ENCODE measurements at places on chromosomes 11 and 22.

- no peak for DNase-seq
These were observed 29.6 kb upstream of the CCDC134 start for GRCh38 chr22:41770715-41771468.

- no peak for DNase-seq
These were observed 109.8 kb downstream of the CD44 start for GRCh38 chr11:35248558-35249323.

- DNase-seq, result no peak
These were observed 39.0 kb downstream of the UVRAG start for GRCh38 chr11:75853971-75854370.

GRCh38 chr11:63845911-63846310 lies 7.0 kb downstream of the MARK2 start:
- DNase-seq, result no peak

DNA sequence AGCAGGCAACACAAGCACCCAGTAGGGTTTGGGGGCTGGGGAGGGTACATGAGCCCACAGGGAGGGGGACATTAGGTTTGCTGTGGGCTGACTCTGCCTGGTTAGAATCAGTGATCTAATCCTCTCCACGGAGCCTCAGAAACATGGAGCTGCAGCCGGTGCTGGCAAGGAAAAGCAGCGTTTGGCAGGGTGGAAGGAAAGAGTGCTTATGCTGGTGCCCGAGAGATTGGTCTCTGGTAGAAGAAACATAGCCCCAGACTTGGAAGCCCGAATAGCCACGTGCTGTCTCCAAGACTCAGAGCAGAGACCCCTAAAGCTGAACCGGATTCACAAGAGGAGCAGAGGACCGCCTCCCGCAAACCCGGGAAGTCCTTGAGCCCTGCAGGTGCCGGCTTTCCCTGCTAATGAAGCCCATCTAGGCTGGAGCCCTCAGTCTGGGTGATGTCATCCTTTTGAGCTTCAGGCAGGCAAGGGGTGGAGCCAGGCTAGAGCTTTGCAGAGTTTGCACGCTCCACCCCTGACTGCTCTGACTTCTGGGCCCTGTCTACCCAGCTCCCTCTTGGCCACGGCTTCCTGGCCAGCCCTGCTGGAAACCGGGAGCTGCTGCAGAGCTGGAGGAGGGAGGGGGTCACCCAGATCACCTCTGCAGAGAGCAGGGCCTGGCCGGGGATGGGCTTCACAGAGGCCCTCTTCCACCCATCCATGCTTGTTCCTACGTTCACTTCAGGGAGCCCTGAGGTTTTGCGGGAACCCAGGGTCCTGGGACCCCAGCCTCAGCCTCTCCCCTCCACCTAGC lies 35.0 kb upstream of the JAM3 start:
- peak; percentile 67 for DNase-seq

- DNase-seq, result no peak
These were observed 6.9 kb downstream of the SULT4A1 start for GRCh38 chr22:43855431-43855830.

GRCh38 chr22:20106205-20106848 lies 9.6 kb upstream of the RANBP1 start:
- DNase-seq, result no peak

- no peak for DNase-seq
These were observed 25.6 kb downstream of the SCUBE2 start for GRCh38 chr11:9065607-9066432.

DNA sequence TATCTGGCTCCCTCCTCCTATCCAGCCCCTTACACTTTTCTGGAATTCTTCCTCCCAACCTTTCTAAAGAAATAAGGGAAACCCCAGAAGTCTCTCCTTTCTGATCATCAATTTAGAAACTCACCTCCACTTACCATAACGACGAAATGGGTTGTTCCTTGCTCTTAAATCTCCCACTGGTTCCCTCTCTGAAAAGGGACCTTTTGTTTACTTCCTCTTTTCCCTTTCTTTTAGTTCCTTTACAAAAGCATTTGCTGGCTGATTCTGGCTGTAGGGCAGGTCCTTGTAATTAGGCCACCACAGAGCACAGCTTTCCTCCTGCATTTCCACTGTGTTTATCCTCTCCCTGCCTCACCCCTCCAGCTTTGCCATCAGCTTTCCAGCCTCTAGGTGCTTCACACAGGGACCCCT lies 12.0 kb downstream of the JAML start:
- DNase-seq, result no peak

GRCh38 chr11:69650832-69651344 lies 9.9 kb downstream of the CCND1 start:
- no peak for DNase-seq

GRCh38 chr11:105609341-105609781 lies 512 bp upstream of the GRIA4 start:
- DNase-seq, result no peak

GRCh38 chr11:76765863-76766350 lies 17.2 kb upstream of the TSKU start:
- no peak for DNase-seq

DNA sequence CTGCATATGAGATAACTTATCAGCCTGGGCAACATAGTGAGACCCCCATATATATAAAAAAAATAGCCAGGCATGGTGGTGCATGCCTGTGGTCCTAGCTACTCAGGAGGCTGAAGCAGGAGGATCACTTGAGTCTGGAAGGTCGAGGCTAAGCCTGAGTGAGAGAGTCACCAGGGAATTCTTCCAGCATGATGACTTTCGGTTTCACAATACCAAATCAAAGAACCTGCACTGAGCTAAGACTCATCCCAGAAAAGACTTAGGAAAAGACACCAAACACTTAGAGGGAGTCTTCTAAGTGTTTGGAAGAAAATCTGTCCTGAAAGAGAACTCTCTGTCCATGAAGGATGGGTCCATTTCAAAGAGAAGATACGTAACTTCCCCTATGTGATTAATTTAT lies 12.7 kb downstream of the STK33 start:
- no peak for DNase-seq

DNA sequence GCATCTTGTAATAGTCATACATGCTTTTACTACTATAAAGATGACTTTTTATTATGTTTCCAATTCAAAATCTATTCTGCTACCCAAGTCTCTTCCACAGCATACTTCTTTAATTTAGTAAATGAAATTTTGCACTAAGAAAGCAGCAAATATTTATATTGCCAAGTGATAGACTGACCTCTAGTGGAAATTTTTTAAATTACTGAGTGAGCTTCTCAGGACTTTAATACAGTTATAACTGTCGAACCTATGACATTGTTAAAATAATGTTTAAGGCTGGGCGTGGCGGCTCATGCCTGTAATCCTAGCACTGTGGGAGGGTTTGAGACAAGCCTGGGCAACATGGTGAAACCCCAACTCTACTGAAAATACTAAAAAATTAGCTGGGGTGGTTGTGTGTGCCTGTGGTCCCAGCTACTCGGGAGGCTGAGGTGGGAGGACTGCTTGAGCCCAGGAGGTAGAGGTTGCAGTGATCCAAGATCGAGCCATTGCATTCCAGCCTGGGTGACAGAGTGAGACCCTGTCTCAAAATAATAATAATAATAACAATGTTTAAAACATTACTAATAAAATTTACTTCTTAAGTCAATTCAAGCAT lies 27.3 kb downstream of the STK33 start:
- peak; percentile 10 for DNase-seq

GRCh38 chr22:46617207-46617985 lies 2.8 kb upstream of the GRAMD4 start:
- DNase-seq, result no peak

- DNase-seq, result no peak
These were observed 36.8 kb upstream of the CSTF3 start for GRCh38 chr11:33197915-33198727.

GRCh38 chr11:130524132-130524790 lies 75.8 kb downstream of the ADAMTS15 start:
- DNase-seq, result no peak

DNA sequence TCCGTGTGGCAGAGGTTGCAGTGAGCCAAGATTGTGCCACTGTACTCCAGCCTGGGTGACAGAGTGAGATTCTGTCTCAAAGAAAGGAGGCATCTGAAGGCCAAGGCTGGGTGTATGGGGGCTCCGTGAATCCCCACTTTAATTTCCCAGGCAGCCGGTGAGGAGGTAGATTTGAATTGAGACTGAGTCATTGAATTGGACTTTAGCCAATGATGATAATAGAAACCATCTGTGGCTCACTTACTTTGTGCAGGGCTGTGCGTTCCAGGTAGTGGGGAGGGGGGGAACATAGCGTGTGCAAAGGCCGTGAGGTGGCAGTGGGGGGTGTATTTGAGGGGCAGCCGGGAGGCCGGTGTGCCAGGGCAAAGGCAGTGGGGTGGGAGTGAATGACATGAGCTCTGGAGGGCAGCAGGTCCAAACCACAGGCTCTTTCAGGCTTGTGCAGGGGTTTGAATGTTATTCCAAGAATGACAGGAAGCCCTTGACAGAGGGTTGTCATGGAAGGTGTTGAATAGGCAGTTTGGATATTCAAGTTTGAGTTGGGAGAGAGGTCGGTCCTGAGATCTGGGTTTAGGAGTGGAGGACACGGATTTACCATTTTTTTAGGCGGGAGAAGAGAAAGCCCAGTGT lies 6.1 kb downstream of the ARHGAP8 start:
- peak; percentile 79 for DNase-seq

GRCh38 chr22:35752863-35753189 lies 35.2 kb downstream of the APOL5 start:
- DNase-seq, result no peak

GRCh38 chr11:4060182-4060923 lies 34.2 kb upstream of the RRM1 start:
- no peak for DNase-seq

- no peak for DNase-seq
These were observed 69.6 kb upstream of the PITPNB start for GRCh38 chr22:27988704-27989103.

- no peak for DNase-seq
These were observed 806 bp upstream of the SAAL1 start for GRCh38 chr11:18106688-18107087.

DNA sequence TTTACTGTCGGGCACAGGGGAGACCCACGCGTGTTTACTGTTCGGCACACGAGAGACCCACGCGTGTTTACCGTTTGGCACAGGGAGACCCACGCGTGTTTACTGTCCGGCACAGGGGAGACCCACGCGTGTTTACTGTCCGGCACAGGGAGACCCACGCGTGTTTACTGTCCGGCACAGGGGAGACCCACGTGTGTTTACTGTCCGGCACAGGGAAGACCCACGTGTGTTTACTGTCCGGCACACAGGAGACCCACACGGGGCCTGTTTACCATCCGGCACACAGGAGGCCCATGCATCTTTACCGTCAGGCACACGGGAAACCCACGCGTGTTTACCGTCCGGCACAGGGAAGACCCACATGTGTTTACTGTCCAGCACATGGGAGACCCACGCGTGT lies 525.1 kb downstream of the BRD1 start:
- DNase-seq, result no peak

DNA sequence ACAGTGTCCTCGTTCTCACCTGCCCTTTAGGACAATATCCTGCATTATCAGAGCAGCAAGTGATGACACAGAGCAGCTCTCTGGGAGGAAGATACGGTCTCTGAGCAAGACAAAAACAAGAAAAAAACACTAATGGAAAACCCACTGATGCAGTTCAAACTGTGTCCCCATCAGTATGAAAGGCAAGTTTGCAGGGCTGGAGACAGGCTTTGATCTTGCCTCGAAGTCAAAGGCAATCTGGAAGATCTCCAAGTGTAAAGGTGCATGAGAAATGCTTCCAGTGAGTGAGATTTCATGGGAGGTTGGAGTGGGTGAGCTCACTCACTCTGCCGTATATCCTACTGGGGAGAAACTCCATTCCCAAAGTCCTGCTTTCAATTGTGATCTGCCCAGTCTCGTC lies 157.5 kb downstream of the KIRREL3 start:
- DNase-seq, result no peak

GRCh38 chr11:12196308-12196707 lies 85.9 kb downstream of the MICAL2 start:
- DNase-seq, result no peak

GRCh38 chr11:14075118-14076078 lies 112.9 kb downstream of the SPON1 start:
- no peak for DNase-seq

GRCh38 chr22:43796567-43796966 lies 15.5 kb downstream of the EFCAB6 start:
- DNase-seq, result no peak

GRCh38 chr11:44693654-44694119 lies 33.1 kb upstream of the TSPAN18 start:
- no peak for DNase-seq

GRCh38 chr22:50600967-50601668 lies 525 bp downstream of the MAPK8IP2 start:
- DNase-seq, result no peak

- DNase-seq, result peak; percentile 18
These were observed 7.7 kb upstream of the MRGPRD start for GRCh38 chr11:68988491-68988890.

DNA sequence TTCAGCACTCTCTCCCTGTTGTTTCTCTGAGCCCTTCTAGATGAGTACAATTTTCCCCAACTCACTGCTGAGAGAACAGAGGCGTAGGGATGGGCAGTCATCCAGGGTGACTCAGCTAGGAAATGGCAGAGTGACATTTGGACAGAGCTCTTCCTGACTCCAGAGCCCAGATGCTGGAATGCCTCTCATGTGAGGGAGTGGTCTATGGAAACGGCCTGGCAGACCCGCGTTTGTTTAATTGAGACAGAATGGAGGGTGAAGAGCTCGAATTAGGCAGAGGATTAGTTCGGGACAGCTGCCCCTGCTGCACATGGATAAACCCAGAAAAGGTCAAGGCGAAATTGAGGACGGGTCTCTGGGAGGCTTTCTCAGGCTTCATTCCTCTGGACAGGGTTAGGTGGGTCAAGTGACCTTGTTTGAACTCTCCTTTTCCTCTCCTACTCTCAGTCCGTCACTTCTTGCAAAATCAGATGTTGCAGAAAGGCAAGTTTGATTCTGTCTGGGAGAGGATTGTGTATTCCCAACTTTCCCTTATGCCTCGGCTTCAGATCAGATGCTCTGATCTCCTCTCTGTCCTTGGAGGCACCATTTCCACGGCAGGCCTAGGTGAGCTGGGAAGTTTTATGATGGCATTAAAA lies 7.6 kb upstream of the LMO2 start:
- peak; percentile 22 for DNase-seq

DNA sequence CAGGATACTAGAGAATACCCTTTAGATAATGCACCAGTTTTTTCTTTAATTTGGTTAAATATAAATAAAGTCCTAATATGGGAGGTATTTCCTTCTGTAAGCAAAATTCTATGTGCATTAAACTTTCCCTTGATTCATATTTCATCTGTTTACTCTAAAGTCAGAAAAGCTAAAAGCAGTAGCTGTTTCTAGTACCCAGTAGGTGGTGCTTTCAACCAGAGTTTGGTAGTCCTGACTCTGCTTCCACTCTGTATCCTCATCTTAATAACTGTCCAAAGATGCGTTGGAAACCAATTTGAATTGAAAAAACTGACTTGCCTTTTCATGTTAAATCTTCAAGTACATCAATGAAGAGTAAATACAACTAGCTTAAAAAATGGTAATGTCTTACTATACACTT lies 1065.2 kb downstream of the JRKL start:
- DNase-seq, result no peak

GRCh38 chr11:106421676-106422292 lies 344.3 kb downstream of the AASDHPPT start:
- peak; percentile 24 for DNase-seq

DNA sequence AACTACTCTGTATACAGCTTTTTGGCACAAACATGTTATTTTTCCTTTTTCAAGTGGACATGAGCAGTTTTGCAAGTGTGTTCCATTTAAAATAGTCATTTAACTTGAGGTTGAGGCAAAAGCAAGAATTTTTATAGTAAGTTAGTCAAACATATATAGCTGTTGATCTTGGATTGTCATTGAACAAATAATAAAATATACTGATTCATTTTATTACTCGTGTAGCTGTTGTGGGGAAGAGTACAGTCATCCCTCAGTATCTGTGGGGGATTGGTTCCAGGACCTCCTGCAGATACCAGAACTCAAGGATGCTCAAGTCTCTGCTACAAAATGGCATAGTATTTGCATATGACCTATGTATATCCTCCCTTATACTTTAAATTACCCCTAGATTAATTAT lies 45.3 kb downstream of the EXT2 start:
- no peak for DNase-seq
